EL (cell line): ENCODE measurements at places on chromosomes 3 and 15.

GRCh38 chr3:143170074-143170473 lies 50.5 kb downstream of the CHST2 start:
- no peak for DNase-seq

GRCh38 chr3:141278196-141279076 lies 46.8 kb downstream of the PXYLP1 start:
- peak; percentile 52 for DNase-seq

DNA sequence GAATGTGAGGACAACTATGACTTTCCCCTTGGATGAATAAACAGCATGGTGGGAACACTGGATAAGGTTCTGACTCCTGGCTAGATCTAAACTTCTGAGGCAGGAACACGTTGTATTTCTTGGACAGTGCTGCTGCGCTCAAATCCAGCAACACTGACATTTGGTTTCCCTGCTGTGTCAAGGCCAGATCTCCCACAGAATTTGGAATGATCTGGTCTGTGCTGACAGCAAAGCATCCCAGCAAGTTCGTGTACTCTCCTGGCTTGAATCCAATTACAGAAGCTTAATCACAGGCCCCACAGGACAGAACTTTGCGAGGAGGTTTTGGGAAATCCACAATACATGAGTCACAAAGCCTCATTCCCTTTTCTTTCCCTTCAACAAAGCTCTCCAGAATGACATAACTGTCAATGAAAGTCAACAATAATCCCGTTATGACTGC lies 92.5 kb downstream of the ADAMTS9 start:
- DNase-seq: no peak

DNA sequence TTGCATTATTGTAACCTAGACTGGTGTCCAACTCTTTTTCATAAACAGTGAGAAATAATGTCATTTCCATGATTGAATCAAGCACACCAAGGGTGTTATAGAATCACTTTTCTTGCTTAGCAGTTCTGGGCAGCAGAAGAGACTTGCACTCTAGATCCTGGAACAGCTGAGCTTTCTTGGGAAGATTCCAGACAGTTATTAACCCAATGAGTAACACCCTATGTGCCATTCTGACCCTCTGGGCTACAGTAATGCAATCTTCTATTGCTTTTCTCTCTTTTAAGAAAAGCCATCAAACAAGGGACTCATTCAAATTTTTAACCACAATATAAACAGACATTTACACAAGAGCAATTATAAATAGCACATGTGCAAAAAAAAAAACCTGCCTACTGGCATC lies 39.3 kb upstream of the USP3 start:
- peak; percentile 48 for DNase-seq

- DNase-seq: no peak
Observed at GRCh38 chr3:175606650-175607318, 747.6 kb downstream of the NAALADL2 start.

DNA sequence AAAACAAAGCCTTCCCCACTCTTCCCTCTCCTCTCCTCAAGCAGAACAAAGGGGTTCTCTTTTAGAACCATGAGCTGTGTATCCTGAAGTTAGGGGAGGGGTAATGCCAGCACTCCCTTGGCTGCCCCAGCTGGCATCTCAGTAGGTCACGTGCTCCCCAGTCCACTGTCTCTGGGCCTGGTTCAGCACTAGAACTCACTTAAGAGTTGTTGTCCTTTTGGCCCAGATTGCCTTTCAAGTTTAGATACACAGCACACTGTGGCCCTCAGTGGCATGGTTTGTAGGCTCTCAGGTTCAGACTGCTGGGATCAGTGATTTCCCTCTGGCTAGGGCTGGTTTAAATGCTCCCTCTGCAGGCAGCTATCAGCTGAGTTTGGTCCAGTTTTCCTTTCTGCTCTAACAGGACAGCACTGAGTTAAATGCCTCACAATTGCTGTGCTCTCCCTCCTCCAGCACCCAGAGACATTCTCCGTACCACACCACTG lies 188.4 kb upstream of the ST8SIA2 start:
- DNase-seq: no peak

- DNase-seq: peak; percentile 96
Observed at GRCh38 chr15:80550219-80550907, 144.7 kb upstream of the ABHD17C start.

DNA sequence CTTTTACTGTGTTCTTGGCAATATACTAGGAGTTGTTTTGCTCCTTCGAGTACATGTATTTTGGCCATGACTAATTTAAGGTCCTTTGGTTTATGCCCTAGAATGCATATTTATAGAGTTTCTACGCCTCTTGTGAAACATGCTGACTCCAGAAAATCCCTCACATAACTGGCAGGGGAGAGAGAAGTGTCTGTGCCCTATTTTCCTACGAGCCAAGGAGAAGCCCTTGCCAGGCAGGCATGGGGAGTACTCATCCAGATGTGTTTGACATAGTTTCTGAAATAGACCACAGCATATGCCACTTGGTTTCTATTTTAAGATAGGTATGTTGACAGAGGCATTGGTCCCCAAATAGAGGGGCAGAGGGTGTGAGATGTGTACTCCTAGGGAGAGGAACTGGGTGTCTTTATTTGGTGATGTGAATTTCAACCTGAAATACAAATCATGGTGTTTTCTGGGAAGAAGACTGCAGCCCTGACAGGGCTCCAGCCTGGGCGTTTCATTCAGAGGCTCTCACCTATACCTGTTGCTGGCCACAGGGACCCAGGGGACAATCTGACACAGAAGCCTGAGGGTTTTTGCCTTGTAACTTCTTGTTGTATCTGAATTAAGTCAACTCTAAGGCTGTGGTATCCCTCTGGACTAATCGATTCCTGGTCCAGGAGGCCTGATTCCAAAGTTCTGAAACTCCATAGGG lies 267.8 kb upstream of the C2CD4B start:
- DNase-seq: no peak

DNA sequence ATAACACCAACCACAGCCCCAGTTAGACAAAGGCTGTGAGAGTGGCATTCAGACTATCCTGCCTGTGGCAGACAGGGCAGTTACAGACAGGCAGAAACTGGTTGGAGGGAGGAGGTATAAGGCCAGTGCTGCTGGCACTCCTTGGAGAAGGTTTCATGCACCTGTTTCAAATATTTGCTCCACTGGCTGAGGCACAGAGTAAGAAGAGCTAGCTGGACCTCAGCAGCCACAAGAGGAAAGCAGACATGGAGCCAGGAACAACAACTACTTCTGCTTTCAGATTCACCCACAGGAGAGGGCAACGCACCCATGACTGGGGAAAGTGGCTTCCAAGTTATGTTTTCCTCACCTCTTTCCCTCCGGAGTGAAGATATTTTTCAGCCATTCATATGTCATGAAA lies 11.5 kb upstream of the PRKAR2A start:
- DNase-seq: no peak

DNA sequence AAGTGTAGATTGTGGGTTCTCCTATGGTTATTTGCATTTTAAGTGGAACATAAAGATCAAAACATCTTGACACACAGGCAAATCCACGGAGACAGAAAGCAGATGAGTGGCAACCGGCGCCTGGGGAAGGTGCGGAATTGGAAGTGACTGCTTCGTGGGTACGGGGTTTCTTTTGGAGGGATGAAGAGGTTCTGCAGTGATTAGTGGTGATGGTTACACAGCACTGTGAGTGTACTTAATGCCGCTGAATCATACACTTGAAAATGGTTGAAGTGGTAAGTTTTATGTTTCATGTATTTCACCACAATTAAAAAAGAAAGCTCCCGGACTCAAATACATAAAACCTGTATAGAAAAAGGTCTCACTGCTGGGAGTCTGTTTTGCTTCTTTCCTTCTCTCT lies 18.5 kb upstream of the VPS33B start:
- DNase-seq: no peak

DNA sequence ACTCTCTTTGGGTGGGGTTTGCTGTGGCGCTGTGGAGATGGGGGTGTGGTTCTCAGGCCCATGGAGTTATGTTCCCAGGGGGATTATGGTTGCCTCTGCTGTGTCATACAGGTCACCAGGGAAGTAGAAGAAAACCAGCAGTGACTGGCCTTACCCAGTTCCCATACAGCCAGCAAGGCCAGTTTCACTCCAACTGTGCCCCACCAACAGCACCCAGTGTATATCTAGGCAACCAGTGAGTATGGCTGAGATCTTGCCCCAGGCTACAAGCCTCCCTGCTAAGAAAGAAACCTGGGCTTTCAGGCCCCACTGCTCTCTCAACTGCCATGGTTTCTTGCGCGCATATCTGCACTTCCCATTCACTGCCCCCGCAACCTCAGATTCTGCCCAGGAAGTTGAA lies 31.4 kb upstream of the RARB start:
- DNase-seq: no peak
